ENCODE measurements at places on chromosomes 4 and X.

DNA sequence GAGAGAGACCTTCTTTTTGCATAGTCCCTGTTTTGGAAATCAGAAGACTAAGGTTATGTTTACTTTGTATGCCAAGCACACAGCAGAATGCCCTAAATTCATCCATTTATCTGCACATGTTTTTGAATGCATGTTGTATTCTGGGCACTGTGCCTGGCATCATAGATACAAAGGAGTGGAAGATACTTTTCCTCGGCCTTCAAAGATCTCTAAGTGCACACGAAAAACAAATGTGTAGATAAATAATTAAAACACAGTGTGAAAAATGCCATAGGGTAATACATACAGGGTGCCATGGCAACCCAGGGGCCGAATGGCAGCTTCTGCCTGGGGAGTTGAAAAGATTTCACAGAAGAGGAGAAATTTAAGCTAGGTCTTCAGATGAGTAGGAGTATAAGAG lies 390.6 kb upstream of the ATOH1 start:
- no peak for DNase-seq

DNA sequence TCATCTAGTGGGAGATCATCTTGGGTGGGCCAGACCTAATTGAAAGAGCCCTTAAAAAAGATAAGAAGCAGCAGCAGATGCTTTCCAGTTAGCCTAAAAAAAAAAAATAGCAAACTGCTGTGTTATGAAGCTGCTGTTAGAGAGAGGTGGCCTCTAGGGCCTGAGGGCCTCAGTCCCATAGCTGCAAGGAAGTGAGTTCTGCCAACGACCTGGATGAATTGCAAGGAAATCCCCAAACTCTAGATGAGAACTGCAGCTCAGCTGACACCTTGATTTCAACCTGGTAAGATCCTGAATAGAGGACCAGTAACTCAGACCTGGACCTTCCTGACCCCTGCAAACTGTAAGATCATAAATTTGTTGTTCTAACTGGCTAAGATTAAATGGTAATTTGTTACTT lies 275.2 kb downstream of the TENM3 start:
- DNase-seq, result no peak

DNA sequence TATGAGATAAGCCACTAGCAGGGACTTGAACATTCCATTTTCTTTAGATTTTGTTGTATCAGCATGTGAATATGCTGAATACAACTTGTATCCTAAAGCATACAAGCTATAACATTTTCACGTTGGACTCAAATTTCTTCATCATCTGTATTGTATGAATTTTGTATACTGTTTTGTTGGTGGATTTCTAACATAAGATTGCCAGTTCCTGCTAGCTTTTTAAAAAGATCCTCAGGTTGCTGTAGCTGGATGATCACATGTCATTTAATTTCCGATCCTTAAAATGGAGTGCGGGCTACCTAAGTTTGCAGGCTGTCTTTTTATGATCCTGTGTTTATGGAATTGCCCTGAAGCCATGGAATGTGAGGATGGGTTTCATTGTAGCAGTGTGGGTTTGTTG lies 6.9 kb downstream of the PDLIM5 start:
- no peak for DNase-seq

- no peak for DNase-seq
Observed at GRCh38 chr4:150402871-150403272, 179.1 kb upstream of the MAB21L2 start.
